Frontal cortex (tissue), 4 donors: ENCODE measurements at places on chromosomes 5 and 9. TPM values are rescaled to one million over a fixed set of nuclear protein-coding genes. Genes with fewer than 3 reads are reported as not detected.
A peak's percentile ranks its signal among the peaks of the same experiment; 100 is the strongest.

DNA sequence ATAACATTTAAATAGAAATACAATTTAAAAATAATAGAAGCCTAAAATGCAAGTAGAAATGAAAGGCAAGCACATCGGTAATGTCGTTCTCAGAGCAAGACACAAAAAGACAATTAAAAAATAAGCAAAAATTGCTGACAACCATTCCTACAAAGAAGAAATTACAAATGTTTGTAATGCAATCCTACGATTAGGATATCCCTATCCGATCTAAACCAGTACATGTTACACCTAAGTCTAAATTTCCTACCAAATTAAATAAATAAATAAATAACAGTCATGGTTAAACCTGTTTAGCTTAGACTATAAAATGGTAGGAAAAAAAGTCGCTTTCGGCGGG lies 90.0 kb downstream of the ANXA2R start:
- DNase-seq, result peak; percentile 14

DNA sequence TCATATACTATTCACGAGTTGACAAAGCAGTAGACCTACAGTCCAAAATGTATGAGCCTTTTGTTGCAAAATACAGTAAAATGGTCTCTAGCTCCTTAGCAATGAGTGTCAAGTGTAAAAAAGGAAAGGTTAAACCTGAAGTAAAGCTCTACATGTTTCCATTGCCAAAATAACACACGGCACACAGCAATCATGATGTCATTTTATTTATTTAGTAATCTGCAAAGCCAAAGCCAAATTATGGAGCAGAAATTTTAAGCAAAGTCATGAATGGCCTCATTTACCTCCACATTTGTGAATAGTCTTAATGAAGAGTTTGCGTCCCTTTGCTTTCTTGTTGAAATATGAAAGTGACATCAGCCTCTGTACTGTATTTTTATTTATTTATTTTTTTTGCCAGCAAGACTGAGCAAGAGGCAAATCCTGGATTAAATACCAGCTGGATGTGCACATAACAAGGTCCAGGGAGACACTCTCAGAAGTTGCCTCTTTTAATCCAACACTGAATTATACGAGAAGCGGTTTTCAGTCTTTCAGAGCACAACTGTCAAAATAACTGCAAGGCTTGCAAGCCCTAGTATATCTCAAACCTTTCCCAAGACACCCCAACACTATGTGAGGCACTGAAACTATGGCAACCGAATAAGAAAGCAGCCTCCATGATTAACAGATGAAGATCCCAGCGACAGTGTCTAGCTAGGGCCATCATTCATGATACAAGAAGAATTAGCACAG lies 9.7 kb downstream of the SEMA6A start:
- no peak for DNase-seq

ARHGEF37 gene
- total RNA-seq, result 1.2 TPM

ADAMTS2 gene
- total RNA-seq, result 3.3 TPM

PCDHB10 gene
- total RNA-seq, result 13.9 TPM

DNA sequence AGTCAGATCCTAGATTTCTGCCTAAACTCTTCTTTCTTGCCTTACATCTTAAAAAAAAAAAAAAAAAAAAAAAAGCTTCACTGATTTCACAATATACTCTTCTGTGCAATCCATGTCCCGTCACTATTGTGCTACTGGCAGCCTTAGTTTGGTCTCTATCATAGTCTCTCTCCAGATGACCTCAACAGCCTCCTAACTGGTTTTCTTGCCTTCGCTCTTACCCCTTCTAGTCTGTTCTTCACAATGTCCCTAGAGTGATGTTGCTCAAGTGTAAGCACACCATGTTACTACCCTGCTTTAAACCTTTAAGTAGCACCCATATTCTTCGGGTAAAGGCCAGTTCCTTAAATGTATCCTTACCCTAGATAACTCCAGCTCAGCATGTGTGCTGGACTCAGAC lies 25.8 kb downstream of the CD180 start:
- DNase-seq, result no peak

DNA sequence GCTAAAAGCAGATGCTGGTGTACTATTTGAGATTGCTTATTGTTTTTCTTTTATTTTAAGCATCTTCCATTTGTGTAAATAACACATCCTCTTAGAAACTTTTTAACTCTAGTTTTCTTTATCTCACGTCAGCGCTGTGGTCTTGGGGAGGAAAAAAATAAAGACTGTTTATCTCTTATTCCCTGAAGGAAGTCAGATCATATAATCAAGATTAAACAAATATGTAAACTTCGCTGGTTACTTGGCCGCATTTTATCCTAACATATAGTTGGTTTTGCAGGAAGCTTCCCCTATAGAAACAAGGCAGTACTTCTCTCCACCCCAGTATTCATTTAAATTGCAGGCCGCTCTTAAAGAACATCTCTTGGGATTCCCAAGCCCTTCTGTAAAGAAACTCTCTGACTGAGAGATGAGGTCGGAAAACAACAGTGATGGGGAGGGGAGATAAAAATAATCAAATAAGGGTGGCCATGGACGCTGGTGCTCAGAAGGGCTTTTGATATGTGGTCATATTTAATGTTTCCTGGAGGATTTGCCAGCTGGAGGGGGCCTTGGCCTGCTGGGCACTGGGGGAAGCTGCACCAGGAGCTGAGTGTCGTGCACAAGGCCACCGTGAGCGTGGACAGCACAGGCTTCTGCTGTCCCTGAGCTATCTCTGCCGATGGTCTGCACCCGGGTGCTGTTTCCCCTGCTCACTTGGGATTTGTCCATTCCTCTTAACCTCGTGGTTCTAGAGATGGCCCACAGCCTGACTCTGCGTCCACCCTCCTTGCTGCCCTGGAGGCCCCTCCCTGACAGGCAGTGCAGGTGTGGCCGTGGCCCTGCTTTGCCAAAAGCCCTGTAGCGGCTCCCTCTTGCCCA lies 23.8 kb downstream of the NEURL1B start:
- DNase-seq, result no peak

GRCh38 chr5:96031811-96032261 lies 70.2 kb upstream of the ELL2 start:
- DNase-seq, result no peak

GRCh38 chr5:59540366-59540765 lies 353.2 kb downstream of the PDE4D start:
- no peak for DNase-seq

CDH12 gene
- 38.3 TPM for total RNA-seq

GRCh38 chr5:141094481-141095262 lies at the start of gene PCDHB2:
Gene PCDHB2, plus strand, starts transcription at chr5:141094615. Its CDS starts 176 bp downstream, at chr5:141094791.
- DNase-seq, result no peak

- DNase-seq, result peak; percentile 81
Measured at GRCh38 chr5:174311531-174312269, 266.2 kb downstream of the NSG2 start.

- DNase-seq, result no peak
Measured at GRCh38 chr5:122029818-122030217, 48.2 kb downstream of the LOX start.

- DNase-seq, result no peak
Measured at GRCh38 chr5:123454259-123454911, 31.2 kb upstream of the CEP120 start.

DNA sequence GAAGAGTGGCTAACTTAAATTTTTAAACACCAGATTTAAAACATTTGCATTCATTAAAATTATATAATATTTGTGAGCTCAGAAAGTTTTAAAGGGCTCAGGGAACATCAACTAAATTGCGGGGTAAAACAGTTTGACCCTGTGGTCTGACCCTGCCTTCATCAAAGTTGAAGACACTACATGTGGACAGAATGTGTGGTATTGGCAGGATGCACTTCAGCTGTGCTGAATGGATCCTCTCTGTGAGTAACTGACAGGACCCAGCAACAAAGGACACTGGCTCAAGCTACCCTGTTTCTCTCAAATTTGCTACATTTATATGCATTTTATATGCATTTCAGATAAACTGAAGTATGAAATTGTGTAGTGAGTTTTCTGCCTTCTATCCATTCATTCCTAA lies 288.5 kb downstream of the ZNF608 start:
- no peak for DNase-seq

DNA sequence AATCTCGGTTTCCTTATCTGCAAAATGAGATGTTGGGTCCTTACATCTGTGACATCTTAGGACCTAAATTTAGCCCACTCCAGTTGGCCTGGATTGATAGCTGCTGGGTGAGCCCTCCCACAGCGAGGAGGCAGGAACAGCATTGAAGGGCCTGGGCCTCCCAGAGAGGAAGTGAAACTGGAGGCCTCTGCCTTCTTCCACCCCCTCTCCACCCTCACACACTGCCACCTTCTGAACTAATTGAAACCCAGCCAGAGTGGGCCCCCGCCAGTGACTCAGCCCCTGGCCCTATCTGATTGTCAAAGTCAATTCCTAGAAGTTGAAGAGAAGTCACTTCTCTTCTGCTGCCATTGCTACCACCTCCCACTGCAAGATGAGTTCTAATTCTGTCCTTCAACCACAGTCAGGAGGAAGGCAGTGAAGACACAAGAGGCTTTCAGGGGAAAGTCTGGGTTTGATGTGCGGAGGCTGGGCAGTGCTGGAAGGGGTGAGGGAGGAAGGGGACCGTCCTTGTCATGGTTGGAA lies 55.2 kb upstream of the NEK6 start:
- no peak for DNase-seq

ZNG1C gene
- total RNA-seq, result 25.7 TPM

GRCh38 chr5:34535944-34536623 lies 120.0 kb upstream of the RAI14 start:
- DNase-seq, result no peak

DNA sequence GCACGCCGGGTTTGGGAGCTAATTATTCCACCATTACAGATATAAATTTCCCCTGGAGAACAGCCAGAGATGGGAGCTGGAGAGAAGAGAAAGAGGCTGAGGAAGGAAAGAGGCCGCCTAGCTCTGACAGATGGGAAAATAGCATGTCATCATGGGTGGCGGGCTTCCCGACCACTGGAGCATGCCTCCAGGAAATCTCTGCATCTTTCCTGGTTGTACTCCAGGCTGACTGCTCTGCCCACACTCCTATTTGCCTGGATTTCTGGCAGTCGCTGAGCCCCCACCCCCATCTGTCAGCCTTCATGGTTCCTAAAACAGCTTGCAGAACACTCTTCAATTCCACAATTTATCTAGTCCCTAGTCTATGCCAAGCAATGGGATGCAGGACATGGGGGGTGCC lies 14.3 kb upstream of the GABRP start:
- DNase-seq, result peak; percentile 25

DNA sequence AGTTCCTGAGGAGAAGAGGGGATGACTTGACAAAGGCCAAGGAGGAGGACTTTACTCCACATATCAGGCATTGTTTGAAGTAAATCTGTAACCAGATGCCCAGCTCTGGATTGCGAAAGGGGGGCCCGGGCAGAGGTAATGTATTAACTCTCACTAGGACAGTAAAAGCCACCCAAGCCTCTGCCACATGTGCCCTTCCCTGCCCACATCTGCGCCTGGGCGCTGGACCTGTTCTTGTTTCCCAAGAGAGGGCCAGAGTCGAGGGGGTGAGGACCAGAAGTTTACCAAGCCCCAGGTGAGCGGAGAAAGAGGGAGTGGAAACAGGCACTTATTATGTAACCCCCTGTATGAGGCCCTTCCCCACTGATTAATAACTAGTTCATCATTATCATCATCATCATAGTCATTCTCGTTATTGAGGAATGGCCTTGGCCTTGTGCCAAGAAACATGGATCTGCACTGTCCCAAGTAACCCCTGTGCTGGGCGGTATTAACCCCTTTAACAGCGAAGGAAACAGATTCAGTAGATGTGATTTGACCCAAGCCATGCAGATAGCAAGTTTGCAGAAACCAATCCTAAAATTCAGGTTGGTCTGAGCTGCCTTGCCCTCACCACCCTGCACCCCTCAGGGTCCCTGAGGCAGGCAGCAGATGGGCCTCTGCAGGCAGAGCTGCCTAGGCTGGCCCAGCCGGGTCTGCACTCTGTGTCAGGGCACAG lies at the start of gene SLC23A1:
SLC23A1 (minus strand) TSS at position 23 of the 718 bp plus-strand sequence. CDS start 44 bp downstream, outside the sequence.
- DNase-seq, result no peak

SLC25A51 gene
- total RNA-seq, result 118 TPM

- DNase-seq, result no peak
Measured at GRCh38 chr5:134227259-134227658, 1.4 kb upstream of the PPP2CA start.

FOXD4L6 gene
- 0.82 TPM for total RNA-seq

AGXT2 gene
- not detected for total RNA-seq

- DNase-seq, result no peak
Measured at GRCh38 chr5:142197098-142197497, 88.5 kb downstream of the NDFIP1 start.

GRCh38 chr5:55601628-55602027 lies 66.9 kb upstream of the PLPP1 start:
- no peak for DNase-seq

DNA sequence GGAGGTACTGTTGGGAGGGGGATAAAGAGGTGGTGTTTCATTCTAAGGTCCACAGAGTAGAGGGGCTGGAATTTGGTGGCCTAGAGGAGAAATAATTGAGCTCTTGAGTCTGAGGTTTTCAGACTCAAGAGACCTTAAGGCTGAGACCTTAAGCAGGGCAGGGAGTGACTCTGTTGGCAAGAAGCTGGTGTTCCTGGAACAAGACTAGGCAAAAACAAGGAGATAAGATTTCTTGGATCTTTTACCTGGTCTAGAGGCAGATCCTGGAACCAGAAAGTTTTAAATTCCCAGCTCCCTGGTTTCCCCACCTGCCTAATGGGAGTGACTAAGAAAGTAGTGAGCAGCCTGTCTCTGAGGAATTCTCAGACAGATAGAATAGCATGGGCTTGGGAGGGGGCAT lies 4.1 kb upstream of the CCL21 start:
- no peak for DNase-seq

- DNase-seq, result no peak
Measured at GRCh38 chr9:109437286-109437685, 60.8 kb downstream of the PTPN3 start.

DNA sequence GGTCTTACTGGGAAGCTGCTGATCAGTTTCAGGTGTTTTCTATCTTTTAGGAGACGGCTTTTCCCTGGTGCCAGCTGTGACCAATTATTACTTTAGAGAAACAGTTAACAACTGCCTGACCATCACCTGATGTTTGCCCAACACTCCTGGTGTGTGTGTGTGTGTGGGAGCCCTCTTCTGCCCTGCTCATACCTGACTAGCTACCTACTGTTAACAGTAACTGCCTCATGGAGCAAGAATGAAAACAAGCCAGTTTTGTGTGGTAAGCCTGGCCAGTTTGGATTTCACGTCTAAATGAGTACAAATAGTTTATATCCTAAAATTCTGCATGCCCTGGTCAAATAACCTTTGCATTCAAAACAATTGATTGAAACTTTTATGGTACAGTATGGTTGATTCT lies 46.1 kb upstream of the RIOK2 start:
- DNase-seq, result no peak

GPRIN1 gene
- total RNA-seq, result 101 TPM

IL7R gene
- 0.41 TPM for total RNA-seq

DNA sequence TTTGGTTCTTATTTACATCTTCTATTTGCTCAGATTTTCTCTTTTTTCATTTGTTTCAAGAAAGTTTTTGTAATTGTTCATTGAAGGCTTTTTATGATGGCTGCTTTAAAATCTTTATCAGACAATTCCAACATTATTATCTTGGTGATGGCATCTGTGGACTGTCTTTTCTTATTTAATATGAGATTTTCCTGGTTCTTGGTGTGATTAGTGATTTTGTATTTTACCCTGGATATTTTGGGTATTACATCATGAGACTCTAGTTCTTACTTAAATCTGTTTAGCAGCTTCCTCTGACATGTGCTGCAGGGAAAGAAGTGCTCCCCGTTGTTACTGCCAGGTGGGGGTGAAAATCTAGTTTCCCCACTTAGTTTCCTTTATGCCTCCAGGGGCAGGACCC lies 94.2 kb upstream of the ANKH start:
- DNase-seq, result no peak

POU5F2 gene
- 2.0 TPM for total RNA-seq
